ENCODE measurements at places on chromosomes 13 and 19.

DNA sequence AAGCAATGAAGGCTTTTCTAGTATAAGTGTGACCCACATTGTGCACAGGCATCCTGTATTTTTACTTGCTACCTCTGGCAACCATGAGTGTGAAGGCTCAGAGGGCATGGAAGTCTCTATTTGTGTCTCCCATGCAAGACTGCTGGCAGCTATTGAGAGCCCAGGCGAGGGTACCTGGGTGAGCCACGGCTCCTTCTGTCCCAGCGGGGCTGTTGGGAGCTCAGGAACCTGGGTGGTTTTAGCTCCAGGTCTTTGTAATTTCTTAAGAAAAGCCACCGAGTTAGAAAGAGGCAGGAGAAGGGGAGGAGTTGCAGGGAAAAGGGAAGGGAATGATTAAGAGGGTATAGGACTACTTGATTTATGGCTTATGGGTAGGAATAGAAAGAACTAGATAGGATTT lies 190.4 kb upstream of the SOX1 start:
- DNase-seq, result no peak

DNA sequence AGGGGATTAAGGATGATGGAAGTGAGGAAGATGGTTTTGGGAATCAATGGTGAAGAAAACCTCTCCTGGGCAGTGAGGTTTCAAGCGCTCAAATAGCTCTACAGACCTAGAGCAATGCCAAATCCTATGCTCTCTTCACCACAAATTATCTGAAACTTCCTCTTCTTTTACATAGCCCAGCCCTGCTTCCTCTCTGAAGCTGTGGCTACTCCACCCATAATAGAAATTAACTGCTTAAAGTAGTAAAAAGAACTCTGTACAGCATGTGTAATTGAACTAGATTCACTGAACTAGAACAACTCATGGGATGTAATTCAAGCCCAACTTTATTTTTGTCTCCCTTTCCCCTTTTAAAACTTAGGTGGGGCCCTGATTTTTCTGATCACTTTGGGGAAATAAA lies 20.4 kb upstream of the IFT88 start:
- no peak for DNase-seq

DNA sequence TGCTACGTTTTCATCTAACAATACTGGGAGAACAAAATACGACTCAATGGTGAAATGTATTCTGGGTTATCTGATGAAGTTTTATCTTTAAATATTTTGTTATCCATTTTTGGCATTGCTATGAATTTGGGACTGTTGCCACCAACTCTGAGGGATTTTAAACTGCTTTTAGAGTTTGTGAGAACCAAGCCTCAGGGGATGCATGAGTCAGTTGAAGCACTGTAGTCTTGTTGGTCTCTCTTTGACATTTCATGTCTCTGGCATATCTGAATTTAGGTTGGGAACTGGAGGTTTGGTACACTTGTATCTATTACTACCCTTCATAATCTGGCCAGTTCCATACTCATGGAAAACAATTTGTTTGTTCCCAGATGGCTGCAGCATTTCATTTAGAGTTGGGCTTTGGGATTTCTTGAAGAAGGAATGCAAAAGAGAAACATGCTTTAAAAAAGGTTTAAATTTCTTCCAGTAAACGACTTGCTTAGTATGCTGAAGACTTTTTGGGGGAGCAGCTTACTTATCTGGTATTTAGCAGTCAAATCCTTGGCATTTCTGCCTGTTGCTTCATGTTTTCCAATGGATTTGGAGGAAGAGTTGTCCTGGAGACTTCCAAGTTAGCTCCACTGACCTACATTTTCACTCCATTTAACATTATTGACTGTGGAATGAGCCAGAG lies 28.9 kb downstream of the ARHGEF7 start:
- no peak for DNase-seq

DNA sequence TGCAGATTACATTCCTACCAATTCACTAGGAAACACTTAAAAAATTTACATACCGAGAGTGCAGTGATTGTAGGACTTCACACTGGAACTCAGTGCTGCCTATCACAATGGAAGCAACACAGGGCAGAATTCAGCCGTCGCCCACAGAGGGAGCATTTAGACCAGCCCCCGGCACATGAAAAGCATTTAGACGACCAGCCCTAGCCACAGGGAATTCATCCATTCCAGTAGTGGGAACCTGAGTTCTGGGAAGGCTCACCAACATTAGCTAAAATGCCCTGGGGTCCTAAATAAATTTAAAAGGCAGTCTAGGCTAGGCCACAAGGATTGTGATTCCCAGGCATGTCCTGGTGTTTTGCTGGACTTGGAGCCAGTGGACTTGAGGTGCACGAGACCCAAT lies 155.2 kb downstream of the LIG4 start:
- DNase-seq, result no peak

DNA sequence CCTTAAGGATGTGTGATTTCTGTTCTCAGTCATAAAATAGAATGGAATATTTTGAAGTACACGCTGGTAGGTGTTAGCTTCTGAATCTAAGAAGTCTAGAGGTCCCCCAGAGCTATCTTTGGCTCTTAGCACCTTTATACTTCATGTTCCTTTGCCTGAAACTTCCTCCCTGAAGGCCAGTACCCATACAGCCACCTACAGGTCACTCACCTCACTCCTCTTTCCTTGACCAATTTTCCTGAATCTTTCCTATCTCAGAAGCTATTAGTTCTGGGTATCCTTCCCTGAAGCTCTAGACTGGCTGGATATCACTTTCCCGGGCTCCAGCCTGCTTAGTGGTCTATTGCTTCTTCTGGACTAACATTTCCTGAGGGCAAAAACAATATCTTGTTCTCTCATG lies 93.4 kb upstream of the EDNRB start:
- DNase-seq, result no peak
